ENCODE measurements at places on chromosomes 1 and 21.

DNA sequence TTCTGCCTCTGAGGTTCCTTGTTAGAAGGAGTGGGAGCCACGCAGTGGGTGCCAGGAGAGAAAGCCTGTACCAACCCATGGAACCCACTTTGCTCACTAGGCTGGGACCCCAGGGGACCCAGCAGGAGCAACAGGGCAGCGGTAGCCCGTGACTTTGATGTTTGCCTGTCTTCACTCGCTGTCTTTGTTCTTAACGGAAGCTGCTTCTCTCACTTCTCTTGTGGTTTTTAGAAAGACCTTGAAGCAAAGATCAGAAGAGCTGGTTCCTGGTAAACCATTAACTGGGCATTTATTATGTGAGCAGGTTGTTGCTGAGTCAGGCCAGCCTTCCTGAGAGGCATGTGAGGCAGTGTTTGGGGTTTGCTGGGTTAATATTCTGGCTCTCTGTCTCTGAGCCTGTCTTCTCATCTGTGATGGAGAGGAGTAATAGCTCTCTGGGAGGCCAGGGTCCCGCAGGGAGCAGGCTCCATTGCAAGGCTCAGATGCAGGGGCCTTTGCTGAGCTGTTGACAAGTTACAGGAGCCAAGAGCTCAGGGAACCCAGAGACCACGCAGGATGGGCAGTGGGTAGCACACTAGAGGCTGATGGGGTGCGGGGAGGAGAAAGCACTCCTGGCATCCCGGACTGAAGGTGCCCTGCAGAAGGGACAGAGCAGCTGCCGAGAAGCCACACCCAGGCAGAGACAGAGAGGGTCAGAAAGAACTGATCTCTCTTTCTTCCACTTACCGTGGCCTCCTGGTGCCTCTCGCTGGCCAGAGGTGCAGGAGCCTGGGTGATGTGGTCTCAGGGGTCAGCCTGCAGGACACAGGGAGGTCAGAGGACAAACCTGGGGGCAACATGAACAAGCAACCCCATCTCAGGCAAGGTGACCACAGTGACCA is 367.5 kb upstream of the C1orf174 start:
- no peak for DNase-seq

- DNase-seq: no peak
Measured at GRCh38 chr1:2111674-2112035, 61.4 kb downstream of the PRKCZ start.

DNA sequence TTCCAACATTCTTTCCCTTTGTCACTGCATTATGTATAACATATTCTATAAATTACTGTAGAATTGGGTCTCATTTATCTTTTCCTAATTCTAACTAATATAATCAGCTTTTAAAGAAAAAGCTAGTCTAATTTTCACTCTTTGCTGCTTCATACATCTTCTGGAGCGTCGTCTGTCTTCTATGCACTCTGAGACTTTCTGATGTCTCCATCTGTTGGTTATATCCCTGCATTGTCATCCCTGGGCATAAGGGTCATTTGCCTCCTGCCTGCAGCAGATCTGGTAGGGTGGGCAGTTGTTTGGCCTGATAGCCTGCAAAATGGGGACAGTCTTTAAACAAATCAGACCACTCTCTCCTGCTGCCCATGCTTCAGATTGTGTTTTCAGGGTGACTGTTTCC is 40.8 kb upstream of the DYNLT5 start:
- no peak for DNase-seq

DNA sequence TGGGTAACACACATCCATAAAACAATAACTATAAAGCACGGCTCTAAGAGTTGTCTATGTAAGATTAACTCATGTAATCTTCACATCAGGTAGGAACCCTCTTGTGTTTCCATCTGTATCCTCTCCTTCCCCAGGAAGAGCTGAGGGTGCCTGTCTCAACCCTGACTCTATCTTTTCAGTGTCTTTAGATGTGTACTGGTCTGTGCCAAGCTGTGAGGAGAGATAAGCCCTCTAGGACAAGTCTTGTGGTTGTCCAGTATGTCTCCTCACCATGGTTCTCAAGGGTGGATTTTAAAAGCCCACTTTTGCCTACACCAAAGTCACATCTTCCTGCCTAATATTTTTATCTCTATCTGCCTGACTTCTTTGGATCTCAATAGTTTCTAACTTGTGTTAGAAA is 300.1 kb downstream of the KCNT2 start:
- DNase-seq: no peak

GRCh38 chr1:204257446-204257845 is 43.7 kb upstream of the GOLT1A start:
- no peak for DNase-seq

All from CD4-positive, alpha-beta T cell (primary cell).